ENCODE measurements at places on chromosomes 6 and 20.

DNA sequence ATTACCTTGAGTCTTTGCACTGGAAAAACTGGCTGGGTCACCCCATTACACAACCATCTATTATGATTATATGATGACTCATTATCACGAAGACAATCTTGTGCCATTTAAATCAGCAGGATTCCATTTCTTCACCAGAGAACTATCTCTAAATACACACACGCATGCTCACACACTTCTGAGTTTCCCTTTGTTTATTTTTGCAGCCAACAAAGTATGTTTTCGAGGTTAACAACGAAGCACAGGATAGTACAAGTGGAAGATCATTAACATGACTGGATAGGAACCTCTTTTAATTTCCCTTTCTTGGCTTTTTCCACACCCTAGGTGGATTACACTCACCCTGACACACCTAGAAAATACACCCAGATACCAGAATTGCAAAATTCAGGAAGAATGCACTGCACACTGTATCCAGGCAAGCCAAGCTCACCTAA is 18.9 kb downstream of the PERP start:
- DNase-seq = no peak

DNA sequence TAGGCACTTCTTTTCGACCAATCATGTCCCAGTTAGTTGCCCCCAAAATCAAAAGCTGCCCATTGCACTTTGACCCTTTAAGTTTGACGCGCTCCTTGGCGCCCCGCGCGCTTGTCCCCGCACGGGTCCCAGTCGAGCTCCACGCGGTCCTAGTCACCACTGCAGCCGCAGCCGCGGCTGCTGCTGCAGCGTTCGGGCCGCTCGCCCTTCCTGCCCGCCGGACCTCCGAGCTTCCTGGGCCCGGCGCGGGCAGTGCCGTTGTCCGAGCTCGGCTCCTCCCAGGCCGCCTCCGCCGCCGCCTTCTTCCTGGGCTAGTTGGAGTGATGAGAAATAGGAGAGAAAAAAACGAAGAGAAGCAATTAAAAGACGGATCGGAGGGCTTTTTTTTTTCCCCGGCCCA is 185.7 kb upstream of the COL21A1 start:
- no peak for DNase-seq

DNA sequence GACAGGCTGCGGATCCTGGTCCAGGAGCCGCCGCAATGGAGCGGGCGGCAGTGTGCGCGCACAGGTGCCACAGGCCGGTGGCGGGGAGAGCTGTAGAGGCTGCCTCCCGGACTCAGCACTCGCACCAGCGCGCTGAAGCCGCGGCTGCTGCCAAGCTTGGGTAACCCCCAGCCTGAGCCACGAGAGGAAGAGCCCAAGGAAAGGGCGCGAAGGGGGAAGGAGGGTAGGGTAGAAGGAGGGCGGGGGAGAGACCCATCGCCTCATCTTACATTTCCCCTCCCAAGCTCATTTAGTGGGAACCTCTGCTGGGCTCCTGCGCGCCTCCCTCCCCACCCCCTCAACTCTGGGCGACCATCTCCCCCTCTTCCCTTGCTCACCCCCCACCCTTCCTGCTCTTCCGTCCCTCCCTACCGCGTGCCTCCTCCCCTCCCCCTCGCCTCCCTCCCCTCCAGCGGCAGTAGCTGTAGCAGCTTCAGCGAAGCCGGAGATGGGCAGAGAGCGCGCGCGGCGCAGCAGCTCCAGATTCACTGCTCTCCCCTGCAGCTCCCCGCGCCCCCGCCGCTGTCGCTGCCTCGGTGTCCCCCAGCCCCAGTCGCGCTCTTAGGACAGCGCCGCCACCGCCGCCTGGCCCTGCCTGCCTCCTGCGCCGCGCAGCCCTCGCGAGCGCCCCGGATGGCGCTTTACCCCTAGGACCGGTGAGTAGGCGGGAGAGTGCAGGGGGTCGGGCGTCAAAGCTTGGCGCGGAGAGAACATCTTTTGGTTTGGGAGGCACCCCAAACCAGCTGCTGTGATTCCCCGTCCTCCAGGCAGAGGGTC is at the start of gene FUT9:
Gene FUT9, plus strand, starts transcription at position 457 of the 816 bp plus-strand sequence. CDS start 187,182 bp downstream, outside the sequence.
- no peak for DNase-seq

- DNase-seq = peak; percentile 37
Observed at GRCh38 chr20:58868795-58869194, 16.3 kb downstream of the GNAS start.

DNA sequence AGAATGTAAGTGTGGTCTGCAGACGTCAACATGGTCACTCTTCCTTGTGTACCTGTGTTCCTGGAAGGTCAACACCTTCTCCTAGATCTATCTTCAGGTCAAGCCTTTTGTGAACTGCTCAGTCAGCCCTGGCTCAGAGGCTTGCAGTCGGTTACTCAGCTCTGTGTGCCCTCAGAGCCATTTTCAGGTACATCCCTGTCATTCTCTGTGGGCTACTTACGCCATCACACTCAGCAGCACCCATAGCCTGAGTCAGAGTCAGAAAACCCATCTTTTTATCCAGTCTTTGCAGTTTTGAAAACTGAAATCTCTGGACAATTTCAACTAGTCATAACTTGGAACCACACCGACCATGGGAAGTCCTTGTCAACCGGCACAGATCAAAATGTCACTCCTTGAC is 35.3 kb downstream of the TGM3 start:
- DNase-seq = no peak

GRCh38 chr20:47236639-47236900 is 119.9 kb downstream of the ZMYND8 start:
- no peak for DNase-seq

DNA sequence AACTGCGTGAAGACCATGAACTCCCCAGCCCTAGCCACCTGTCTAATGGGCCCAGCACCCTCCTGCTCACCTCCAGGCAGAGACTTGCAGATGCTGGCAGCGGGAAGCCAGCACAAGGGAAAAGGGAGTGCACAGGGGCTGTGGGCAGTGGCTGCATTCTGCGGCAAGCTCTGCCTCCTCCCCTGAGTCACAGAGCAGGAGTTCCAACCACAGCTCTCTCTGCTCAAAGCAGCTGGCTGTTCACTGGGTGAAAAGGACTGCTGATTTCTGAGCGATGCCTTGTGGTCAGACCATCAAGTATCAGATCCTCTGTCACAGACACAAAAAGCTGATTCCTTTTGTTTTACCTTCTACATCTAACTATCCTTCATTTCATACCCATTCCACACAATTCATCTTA is 10.5 kb downstream of the NKX2-2 start:
- no peak for DNase-seq

DNA sequence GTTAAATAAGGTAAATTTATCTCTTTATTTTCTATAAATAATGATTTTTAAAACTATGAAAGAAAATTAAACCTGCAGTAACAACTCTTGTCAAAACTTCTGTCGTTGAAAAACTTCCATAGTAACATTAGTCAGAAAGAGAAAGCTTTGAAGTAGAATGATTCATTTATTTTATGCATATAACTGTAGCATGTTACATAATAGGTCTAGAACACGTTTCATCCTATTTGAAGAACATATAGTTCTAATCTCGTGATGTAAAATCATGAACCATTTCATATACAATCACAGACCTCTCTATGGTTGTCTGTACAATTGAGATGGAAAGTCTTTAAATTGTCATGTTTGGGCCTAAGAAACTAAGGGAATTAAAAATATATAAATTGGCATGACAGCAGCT is 61.3 kb upstream of the MYLIP start:
- no peak for DNase-seq

DNA sequence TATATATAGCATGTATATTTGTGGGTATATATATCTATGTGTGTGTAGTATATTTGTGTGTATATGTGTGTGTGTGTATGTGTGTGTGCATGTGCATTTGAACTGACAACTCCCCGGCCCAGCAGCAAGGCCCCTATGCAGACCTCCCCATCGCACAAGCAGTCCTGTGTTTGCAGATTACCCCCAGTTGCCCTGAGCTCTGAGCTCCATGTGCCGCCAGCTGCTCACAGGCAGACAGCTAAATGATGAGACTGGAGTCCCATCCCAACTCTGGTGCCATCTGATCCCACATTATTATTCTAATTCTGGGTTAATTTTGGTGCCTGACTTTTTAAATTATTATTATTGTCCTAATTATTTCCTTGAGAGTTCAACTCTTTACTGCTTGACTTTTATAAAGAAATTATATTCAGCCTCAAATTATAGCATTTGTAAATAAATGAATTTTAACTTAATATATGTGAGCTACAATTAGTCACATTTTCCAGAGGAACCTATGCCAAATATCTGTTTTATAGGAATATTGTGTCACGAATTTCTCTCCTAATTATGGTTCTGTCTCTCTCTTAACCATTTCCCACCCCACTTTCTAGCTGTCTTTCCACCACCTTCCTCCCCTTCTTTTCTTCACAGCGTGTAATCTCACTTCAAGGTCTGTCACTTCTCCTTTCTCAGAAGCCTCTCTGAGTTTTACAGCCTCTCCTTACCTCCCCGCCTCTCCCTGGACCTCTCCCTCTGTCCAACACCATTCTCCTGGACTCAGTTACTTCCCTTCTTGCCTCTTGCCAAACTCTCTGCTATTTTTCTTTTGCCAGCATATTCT is 90.6 kb upstream of the SYNDIG1 start:
- no peak for DNase-seq
